ENCODE measurements at places on chromosomes 1 and 21.
A peak's percentile ranks its signal among the peaks of the same experiment; 100 is the strongest.

DNA sequence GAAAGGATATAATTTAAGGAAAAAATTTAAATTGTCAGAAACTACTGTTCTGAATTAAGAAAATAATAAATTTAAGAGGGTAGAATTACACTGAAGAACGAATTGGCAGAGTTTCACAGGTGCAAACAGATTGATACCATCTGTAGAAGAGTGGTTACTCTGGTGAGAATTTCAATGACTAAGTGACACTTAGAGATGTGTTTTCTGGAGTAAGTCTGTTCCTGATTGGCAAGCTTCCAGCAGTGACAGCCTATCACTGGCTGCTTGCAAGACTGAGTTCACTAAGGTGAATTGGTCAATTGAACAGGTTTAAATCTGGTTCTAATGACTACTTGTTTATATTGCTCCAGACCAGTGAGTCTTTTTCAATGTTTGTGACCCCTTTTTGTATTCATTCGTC, 838.2 kb upstream of the RGS18 start:
- no peak for DNase-seq

- no peak for DNase-seq
These were observed 24.5 kb downstream of the SPOCD1 start for GRCh38 chr1:31791131-31791858.

- DNase-seq: no peak
These were observed 62.5 kb downstream of the SCCPDH start for GRCh38 chr1:246786606-246787238.

- no peak for DNase-seq
These were observed 1532.1 kb upstream of the TPTE start for GRCh38 chr21:8989261-8989711.

DNA sequence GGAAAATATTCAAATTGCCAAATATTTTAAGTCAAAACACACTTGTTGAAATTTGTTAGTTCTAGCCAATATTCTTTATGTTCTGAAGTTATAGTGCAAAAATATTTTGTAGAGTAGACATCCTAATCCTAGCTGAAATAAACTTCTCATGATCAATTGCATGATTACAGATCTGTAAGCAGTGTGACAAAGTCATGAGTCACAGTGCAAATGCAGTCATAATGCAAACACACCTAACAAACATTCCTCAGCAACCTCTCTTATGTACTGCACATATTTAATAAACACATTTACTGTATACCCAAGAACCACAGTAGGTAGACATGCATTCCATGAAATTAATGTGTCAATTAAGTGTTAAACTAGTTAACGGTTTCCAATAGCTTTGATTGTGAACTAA, 1857.4 kb downstream of the NCAM2 start:
- no peak for DNase-seq

- DNase-seq: no peak
These were observed 87.2 kb upstream of the ETS2 start for GRCh38 chr21:38718481-38718880.

DNA sequence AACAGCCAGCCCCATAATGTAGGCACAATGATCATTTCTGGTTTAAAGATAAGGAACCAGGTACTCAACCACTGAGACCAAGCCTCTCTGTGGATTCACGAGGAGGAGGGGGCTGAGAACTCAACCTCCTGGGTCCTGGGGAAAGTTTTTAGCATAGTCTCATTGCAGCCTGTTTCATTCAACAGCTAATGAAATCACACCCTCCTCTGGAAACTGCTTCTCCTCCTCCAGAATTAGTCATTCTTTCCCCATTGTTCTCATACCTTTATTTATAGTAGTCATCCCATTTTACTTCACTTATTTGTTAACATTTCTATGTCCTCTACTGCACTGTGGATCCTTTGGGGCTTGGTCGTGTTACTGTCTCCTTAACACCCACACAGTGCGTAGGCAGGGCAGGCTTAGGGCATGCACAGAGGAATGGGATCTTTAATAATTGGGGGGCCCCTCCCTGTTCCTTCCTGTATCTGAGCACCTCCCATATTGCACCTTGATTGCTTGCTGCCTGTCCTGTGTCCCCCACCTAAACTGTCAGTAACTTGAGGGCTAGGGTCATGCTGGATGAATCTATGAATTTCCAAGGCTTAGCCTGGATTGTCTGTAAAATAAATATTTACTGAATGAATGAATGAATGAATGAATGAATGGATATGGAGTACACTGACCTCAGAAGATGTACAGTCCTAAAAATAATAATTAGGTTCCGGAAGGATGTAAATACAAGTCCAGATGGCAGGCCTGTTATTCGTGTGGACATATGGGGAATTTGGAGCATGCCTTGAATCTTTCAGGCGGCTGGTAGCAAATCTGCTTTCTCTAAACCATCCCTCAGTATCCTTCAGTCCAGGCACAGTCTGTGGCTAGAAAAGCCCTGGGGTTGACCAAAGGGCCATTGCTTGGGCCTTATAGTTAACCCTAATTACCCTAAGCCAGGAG, 153.8 kb upstream of the HMGB4 start:
- DNase-seq: no peak

- DNase-seq: peak; percentile 16
These were observed 26.2 kb upstream of the LYST start for GRCh38 chr1:235892734-235893413.

- DNase-seq: no peak
These were observed 356.6 kb downstream of the HHAT start for GRCh38 chr1:210685295-210685650.

DNA sequence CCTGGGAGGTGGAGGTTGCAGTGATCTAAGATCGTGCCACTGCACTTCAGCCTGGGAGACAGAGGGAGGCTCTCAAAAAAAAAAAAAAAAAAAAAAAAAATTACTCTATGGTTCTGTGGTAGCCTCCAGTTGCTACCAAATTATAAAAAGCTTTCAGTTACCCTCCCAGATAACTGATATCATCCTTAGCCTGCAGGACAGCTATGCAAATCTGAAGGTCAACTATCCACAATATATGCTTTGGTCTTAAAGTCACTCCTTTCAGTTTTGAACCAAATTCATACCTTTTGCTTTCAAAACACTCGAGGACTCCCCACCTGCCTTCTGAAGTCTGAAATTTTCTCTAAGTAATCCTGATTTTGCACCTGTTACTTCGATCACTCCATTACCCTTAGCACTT, 3.1 kb downstream of the MIXL1 start:
- DNase-seq: no peak

Measured in mesendoderm (in vitro differentiated cells).